Activated CD8-positive, alpha-beta memory T cell treated with anti-CD3 and anti-CD28 coated beads for 1 hour (primary cell): ENCODE measurements at places on chromosomes 5 and 9.

DNA sequence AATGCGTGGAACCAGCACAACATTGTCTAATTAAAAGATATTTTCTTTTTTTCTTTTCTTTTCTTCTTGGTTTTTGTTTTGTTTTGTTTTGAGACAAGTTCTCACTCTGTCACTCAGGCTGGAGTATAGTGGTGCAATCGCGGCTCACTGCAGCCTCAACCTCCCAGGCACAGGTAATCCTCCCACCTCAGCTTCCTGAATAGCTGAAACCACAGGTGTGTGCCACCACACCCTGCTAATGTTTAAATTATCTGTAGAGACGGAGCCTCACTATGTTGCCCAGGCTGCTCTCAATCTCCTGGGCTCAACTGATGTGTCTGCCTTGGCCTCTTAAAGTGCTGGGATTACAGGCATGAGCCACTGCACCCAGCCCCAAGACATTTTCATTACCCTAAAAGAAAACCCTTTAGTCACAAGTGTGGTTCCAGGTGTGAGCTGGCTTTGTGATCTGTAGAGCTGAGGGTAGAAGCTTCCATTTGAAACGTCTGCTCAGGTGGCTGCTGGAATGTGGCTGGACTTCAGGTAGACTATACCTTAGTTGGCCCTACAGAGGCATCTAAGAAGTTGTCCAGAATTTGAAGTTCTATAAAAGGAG, 19.1 kb upstream of the NEK6 start:
- DNase-seq, result no peak

DNA sequence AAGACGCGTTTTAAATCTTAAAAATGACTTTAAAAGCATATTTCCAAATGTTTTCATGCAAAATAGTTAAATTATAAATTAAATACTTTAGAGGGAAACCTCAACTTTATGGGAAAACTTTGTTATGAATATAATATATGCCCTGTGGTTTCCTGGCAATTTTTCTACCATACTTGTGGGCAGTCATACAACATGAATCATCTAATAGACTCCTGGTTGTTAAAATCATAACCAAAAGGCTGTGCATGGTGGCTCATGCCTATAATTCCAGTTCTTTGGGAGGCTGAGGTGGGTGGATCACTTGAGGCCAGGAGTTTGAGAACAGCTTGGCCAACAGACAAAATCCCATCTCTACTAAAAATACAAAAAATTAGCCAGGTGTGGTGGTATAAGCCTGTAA, 18.2 kb downstream of the ATP10B start:
- DNase-seq, result no peak

DNA sequence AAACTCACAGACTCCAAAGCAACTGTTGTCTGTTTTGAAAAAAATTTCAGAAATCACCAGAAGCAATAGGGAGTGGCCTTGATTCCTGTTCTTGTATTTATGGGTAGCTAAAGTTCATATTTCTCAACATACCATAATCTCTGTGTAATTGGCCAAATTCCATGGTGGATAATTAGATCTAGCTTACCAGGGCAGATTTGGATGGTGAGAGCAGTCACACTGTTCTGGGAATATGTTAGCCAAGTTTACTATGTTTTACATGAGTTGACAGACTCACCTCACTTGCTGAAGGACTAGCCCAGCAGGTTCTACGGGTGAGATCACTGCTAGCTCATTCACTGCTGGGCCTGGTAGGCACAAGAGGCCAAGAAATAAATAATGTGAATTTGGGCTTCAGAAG, 32.7 kb upstream of the CDKN2B start:
- no peak for DNase-seq

- DNase-seq, result no peak
Measured at GRCh38 chr9:130073373-130073772, 19.7 kb downstream of the GPR107 start.

GRCh38 chr5:96254980-96255691, 177.9 kb downstream of the PCSK1 start:
- DNase-seq, result no peak

DNA sequence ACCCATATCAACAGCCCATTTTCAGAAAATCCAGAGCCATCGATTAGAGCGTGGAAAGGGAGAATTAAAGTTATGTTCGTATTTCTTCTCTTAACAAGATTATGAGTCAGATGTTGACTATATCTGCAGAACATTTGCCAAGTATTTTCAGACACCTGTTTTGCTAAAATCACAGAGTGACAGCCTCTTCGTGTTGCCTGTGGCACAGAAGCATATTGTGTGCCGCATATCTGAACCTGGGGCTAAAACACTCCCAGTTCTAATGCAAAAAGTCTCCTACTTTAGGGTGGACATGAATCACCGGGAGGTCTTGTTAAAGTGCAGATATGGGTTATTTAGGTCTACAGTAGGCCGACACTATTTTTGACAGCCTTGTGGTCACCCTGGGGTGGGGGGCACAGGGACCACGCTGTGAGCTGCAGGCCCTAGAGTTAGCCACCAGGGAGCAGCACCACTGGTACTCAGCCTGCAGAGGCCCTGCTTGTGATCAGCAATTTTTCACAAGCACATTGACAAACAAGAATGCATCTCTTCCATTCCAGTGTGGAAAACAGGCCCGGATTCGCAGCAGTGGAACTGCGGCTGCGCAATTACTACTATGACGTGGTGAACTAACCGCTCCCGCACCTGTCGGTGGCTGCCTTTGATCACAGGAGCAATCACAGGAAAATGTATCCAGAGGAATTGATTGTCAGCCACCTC, 93.5 kb downstream of the SYK start:
- DNase-seq, result no peak

DNA sequence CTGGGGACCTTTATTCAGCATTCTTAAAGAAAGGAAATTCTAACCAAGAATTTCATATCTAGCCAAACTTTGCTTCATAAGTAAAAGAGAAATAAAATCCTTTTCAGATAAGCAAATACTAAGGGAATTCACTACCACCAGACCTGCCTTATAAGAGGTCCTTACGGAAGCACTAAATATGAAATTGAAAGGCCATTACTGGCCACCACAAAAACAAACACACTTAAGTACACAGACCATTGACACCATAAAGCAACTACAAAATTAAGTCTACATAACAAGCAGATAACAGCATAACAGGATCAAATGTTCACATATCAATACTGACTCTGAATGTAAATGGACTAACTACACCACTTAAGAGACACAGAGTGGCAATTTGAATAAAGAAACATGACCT, 361.4 kb upstream of the POU5F2 start:
- no peak for DNase-seq

- DNase-seq, result no peak
Measured at GRCh38 chr5:171845857-171846256, 60.2 kb downstream of the SMIM23 start.
